Hindlimb muscle (tissue), 1 donor: ENCODE measurements at places on chromosomes 13 and 19.

- no peak for DNase-seq
Observed at GRCh38 chr13:111517641-111518010, 197.2 kb downstream of the TEX29 start.

- DNase-seq: peak; percentile 80
Observed at GRCh38 chr13:52455677-52456041, 381 bp downstream of the CKAP2 start.

- DNase-seq: no peak
Observed at GRCh38 chr19:2035590-2035991, 15.5 kb downstream of the MKNK2 start.

DNA sequence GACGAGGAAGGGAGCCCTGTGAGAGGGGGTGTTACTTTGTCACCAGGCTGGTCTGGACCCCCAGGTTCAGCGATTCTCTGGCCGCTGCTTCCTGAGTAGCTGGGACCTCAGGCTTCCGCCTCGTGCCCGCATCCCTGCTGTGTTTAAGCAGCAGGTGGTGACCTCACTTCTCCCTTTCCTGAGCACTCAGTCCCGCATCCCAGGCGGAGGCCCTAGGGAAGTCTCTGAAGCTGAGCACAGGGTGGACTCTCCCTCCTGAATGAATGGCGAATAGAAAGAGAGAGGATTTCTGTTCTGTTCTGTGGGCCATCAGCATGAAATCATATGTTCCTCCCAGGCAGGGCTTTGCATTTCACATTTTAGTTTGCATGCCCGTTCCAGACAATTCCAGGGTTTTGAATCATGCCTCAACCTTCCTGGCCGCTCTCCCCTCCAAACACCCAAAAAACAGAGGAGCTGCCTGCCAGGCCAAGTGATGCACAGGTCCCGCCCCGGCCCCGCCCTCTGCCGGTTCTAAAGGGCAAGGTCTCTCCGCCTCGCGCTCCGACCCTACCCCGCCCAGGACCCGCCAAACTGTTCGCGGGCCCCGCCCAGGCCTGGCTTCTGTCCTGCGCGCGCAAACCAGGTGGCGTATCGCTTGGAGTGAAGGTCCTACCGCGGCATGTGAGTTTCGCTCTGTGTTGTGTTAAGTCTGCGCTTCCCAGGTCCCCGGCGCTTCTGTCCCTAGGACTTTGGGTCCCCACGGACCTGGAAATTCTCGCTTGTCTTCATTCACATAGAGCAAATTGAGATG is 35.1 kb upstream of the ZNF808 start:
- DNase-seq: peak; percentile 3

DNA sequence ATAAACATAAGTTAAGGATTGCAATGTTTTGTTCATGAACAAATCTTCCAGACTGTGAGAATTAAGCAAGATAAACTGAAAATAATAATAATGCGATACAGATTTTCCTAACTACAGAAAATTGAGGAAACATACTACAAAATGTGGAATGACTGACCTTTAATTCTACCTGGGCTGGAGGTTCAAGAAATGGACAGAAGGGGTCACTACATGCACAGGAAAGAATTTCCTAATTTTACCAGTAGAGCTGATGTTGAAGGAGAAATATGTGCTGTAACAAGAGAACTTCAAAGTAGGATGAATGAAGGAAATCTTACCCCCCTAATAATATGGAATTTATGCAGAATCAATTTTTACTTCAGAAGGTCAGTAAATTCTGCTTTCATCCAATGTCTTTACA is 62.3 kb downstream of the ZNF627 start:
- no peak for DNase-seq

GRCh38 chr13:92717857-92718256 is 508.8 kb upstream of the GPC6 start:
- DNase-seq: no peak

- DNase-seq: peak; percentile 89
Observed at GRCh38 chr13:37295071-37295470, 189.6 kb upstream of the CSNK1A1L start.

GRCh38 chr13:67651908-67652465 is 421.9 kb upstream of the PCDH9 start:
- DNase-seq: no peak

DNA sequence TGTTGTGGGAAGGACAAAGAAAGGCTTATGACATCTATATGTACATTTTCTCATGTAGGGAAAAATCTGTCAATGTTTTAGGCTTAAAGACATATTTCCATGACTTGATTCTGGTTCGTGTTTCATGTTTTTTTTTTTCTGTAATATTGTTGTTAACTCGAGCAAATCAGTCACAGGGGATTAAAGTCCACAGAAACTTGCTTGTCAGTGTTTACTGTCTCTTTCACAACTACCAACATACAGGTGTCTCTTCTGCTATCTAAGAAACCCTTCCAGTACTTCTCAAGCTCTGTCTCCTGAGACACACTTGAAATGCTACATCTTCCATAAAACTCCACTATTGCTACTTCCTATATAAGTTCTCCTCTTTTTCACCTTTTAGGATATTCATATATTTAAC is 130.9 kb upstream of the SLITRK6 start:
- no peak for DNase-seq

- no peak for DNase-seq
Observed at GRCh38 chr19:7013678-7014077, 7.6 kb downstream of the MBD3L2B start.

GRCh38 chr13:33033051-33033812 is 17.0 kb downstream of the KL start:
- no peak for DNase-seq

DNA sequence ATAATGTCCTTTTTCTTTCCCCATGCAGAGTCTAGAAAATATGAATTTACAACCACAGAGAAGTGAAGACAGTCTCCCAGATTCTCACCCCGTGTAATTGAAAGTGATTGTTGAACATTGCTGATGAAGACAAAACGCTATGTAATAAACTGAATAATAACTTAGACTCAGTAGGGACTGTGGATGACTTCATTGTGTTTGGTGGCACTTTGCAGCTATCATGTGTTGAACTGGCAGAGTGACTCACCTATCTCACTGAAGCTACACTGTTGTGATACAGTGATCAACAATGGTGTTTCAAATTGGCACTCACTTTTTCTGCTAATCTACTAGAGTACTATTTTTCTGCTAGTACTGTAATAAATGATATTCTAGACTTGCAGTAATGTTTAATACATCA is 261.3 kb downstream of the DACH1 start:
- DNase-seq: no peak

GRCh38 chr13:34553376-34553775 is 388.7 kb upstream of the NBEA start:
- no peak for DNase-seq

- no peak for DNase-seq
Observed at GRCh38 chr19:45676851-45677263, 8.8 kb downstream of the GIPR start.

- DNase-seq: no peak
Observed at GRCh38 chr13:51625555-51626345, 41.5 kb downstream of the WDFY2 start.

GRCh38 chr19:12912571-12912970 is 6.5 kb downstream of the SYCE2 start:
- DNase-seq: no peak

GRCh38 chr13:98986226-98986846 is 8.5 kb upstream of the DOCK9 start:
- no peak for DNase-seq

GRCh38 chr13:92838786-92839185 is 387.8 kb upstream of the GPC6 start:
- no peak for DNase-seq

GRCh38 chr19:38093154-38093553 is 130.9 kb downstream of the DPF1 start:
- DNase-seq: no peak

DNA sequence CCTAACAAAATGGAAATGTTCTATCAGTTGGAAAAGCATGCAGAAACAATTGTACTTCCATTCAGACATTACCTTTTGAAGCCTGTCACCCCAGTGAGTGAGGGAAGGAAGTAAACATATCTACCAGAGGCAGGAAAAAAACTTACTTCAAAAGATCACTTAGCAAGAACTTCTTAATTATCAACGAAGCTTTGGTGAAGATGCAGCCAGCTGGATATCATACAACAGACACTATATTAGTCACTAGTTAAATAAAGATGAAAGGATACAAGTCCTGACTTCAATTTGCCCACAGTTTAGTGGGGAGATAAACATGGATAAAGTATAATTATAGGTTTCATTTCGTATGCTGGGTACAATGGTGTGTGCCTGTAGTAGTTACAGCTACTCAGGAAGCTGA is 148.8 kb downstream of the TNFRSF19 start:
- DNase-seq: no peak

DNA sequence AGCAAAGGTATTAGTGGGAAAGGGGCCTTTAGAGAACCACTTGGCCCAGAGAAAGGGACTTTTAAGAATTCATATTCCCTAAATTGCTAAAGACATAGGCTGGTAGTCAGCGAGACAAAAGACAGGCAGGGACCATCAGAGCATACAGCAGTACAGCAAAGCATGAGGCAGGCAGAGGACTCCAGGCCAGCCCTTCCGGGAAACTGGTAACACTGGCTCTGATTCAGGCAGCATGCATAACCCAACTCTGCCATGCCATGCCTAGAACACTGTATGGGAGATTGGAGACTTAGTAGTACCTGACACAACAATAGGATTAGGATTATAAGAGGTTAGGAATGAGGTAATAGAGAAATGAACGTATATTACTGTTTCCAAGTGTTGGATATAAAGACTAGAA is 34.9 kb downstream of the CAB39L start:
- DNase-seq: no peak

- DNase-seq: no peak
Observed at GRCh38 chr19:33392341-33393285, 19.1 kb downstream of the CEBPG start.

GRCh38 chr19:28128341-28128740 is 1084.6 kb downstream of the UQCRFS1 start:
- DNase-seq: no peak

GRCh38 chr19:31943191-31943661 is 402.2 kb upstream of the ZNF507 start:
- DNase-seq: no peak

- DNase-seq: no peak
Observed at GRCh38 chr13:34340534-34340933, 522.6 kb downstream of the RFC3 start.

DNA sequence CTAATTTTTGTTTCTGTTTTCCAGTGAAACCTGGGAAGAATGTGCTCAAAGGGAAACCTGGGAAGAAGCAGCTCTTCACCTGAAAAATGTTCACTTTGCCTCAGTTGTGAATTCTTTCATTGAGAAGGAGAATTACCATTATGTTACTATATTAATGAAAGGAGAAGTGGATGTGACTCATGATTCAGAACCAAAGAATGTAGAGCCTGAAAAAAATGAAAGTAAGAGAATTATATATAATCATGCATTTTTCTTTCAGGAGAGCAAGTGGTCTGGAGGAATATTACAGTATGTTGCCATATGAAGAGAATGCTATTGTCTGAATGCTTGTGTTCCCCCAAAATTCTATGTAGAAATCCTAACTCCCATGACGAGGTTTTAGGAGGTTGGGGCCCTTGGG is 3.4 kb downstream of the NUDT15 start:
- DNase-seq: no peak

DNA sequence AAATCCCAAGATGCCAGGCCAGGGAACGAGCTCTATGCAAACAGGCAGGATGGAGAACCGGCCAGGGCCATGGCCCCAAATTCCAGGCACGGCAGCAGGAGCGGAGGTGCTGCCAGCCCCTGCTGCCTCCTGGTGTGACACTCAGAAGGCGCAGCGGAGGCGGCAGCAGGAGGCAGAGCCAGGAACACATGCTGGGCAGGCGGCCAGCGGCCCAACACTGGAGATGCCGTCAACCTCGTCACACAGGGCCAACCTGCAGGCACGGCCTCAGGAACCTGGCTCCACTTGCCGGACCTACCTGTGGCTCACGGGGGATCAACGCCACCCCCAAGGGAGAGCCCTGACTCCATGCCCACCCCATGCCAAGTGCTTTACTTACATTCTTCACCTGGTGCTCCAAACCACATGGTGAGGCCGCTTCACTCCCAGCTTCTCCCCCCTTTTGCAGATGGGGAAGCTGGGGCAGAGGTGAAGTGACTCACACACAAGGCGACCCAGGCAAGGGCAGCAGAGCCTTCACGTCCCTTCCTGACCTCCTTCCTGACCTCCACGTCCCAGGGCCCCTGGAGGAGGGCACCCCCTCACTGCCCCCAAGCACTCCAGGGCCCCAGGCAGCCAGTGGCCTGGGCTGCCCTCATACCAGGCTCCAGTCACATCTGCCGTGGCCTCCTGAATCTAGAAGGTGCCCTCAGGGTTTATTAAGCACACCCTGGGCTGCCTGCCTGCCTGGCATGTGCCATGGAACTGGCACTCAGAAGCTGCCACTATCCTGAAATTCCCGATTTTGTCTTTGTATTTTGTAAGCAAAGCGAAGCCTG is 43.5 kb downstream of the GGACT start:
- DNase-seq: no peak

DNA sequence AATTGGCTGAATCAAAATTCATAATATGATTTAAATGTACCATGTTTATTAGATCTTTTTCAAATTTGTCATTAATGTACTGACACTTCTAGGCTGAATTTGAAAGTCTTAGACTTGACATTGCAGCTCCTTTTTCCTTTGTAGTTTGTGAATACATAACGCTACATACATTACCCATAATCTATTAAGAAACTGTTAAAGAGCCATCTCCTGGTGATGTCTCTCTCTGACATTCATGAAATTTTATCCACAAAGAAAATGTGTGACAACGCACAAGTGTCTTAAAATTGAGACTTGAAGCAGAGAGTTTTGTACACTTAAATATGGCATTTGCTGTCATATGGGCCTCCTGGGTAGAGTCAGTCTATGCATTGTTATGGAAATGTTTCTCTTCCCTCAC is 320.2 kb upstream of the ARGLU1 start:
- no peak for DNase-seq

- peak; percentile 82 for DNase-seq
Observed at GRCh38 chr13:30872685-30873461, 33.2 kb upstream of the MEDAG start.

- DNase-seq: peak; percentile 43
Observed at GRCh38 chr13:91045351-91046034, 302.0 kb upstream of the MIR17HG start.

GRCh38 chr19:2072757-2073551 is 21.9 kb upstream of the MKNK2 start:
- no peak for DNase-seq

- no peak for DNase-seq
Observed at GRCh38 chr13:87851410-87851809, 180.2 kb downstream of the SLITRK5 start.

GRCh38 chr19:48777720-48778119 is 22.4 kb downstream of the FGF21 start:
- DNase-seq: no peak

GRCh38 chr19:42149447-42150202 is 17.4 kb upstream of the POU2F2 start:
- DNase-seq: no peak

GRCh38 chr19:30123119-30123518 is 181.1 kb downstream of the URI1 start:
- DNase-seq: no peak
